ENCODE measurements at places on chromosomes 1 and 21. TPM values are rescaled to one million over a fixed set of nuclear protein-coding genes. Genes with fewer than 3 reads are reported as not detected.

- DNase-seq: peak; percentile 31
Observed at GRCh38 chr1:198934901-198935305, 296.1 kb downstream of the PTPRC start.

DNA sequence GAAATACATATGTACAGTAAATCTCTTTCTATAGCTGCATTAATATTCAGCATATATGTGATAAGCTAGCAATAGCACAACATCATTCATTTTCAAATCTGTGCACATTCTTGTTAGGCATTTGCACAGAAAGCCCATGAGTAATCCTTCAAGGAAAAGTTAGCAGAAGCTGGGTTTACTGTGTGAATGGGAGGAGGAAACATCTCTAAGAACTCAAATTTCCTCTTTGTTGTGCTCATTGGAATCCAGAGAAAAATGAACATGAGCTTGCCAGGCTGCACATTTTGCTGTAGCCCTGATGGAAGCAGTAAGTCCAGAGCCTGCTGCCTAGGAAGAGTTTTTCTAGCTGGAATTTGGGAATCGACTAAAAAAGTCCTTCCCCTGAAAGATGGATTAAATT lies 214.2 kb upstream of the FOXD3 start:
- no peak for DNase-seq

DNA sequence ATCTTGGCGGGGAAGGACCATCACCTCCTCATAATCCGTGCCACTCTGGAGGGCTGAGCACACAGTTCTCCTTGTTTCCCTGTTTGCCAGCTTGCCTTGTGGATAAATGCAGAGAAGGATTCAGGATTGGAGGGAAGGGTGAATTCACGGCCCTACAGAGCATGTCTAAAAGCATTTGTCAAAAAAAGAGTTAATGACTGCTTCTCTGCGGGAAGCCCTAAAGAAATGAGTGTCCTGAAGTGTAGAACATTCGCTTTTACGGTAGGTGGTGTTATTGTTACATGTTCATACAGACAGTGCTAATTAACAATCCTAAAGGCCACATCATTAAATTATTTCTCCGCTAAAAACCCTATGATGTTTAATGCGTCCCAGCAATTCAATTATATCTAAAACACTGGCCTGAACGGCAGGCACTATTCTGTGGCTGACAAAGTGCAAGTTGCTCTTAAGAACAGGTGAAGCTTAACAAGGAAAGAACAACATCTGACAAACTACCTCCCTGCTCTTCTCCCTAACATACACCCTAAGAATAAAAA lies 112.3 kb upstream of the NFIA start:
- DNase-seq: no peak

GRCh38 chr1:91948501-91949355 lies 473 bp upstream of the BRDT start:
- DNase-seq: no peak

DNA sequence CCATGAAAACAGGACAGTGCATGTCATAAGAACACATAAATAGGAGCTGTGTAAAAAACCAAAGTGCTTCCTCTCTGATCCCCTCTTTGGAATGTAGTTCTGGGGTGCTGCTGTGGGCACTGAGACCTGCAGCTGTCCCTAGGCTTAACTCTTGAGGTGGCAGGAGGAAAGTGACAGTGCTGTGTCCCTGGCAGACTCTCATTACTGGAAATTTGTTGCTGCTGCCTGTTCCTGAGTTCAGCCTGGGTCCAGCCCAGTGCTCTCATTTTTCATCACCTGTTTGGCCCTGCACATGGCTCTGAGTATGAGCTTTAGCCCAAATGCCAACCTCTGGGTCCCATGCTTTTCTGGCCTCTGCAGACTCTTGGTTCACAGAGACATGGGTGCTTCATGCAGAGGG lies 329.3 kb downstream of the DSCAM start:
- DNase-seq: no peak

DNA sequence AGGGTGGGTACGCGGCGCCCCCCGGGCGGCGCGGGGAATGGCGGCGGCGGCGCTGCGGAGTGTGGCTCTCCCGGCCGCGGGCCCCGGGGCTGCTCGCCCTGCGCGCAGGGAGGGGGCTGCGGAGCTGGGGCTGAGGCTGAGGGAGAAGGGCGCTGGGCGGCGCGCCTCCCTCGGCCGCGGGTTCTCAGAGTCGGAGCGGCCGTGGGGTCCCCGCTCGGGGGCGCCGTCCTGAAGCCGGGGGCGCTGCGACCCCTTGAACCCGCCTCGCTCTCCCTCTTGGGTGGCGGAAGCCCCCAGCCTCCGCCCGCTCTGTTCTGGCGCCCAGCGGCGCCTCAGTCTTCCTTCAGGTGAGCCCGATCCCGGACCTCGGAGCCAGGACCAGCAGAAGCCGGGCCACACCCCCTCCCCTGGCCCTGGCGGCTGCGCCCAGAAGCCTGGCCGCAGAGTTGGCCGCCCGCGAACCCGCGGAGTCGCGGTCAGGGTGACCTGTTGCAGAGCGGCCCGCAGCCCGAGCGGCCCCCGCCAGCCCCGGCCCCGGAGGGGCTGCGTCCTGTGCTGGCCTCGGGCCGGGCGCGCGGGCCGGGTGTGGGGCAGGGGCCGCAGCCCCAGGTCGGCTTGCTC lies 532 bp downstream of the RALGPS2 start:
- DNase-seq: no peak

S100A7 gene
- polyA plus RNA-seq: not detected

GRCh38 chr1:2179283-2180013 lies 15.1 kb downstream of the FAAP20 start:
- no peak for DNase-seq

GRCh38 chr1:46183926-46184557 lies 7.8 kb upstream of the P3R3URF start:
- no peak for DNase-seq

DNA sequence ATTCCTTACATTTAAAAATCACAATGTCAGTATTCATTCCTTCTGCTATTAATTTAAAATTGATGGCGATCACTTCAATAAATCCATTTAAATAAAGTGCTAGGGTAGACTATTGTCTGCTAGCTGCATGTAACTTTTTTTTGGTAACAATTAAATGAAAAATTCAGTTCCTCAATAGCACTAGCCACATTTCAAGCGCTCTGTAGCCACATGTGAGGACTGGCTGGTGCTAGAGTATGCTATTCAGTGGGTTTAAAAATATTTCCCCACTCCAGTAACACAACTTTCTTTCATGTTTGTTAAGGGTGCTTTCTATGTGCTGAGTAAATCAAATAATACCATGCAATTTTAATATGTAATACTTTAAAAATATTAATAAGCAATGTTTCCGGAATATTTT lies 108.2 kb downstream of the LTN1 start:
- DNase-seq: peak; percentile 6

DNA sequence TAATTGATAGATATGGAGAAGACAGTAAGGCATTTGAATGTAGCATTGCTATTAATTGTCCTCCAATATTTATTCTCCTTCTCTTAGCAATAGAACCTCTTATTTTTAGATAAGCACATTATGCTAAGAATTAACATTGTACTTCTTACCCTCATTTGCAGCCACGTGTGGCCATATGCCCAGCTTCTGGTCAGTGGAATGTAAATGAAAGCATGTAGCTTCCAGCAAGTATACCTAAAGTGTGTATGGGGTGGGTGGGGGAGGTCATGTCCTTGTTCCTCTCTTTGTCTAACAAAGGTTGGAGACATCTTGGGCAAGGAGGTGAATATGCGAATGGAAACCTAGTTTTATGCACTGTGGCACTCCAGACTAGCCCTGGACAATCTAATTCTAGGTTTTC lies 133.6 kb upstream of the HMCN1 start:
- DNase-seq: no peak

DNA sequence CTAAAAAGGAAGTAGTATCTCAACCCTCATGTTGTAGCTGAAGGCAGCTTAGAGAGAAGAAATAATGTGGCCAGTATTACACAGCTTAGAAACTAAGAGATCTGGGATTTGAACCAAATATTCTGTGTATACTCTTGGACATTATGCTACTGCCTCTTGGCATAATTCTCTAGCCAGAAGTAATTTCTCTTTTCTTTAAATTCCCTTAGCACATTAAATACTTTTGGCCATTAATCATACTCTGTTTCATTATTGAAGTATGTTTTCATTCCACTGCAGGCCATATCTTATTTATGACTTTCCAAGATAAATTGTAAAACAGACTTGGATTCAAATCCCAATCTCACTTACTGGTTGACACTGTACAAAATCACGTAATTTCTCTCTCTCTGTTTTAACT lies 181.3 kb upstream of the SPAG17 start:
- no peak for DNase-seq

- no peak for DNase-seq
Observed at GRCh38 chr1:112888630-112889029, 67.4 kb downstream of the SLC16A1 start.

SMCP gene
- not detected for polyA plus RNA-seq

PDC gene
- polyA plus RNA-seq: not detected

DNA sequence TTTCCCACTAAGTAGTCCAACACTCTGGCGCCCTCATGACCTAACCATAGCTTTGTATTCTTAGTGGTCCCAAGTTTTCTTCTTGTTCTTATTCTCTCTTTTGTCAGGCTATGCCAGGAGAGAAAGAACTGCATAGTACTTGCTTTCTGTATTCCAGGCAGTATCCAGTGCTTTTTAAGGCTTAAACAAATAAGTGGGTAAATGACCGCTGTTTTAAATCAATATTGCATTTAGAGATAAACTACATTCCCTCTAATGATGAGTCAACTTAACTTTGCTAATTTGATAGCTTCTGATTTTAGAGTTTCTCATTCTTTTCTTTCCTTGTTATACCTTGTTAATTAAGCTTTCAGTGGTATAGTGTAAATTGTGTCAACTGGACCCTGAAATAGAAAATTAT lies 139.6 kb downstream of the ZP4 start:
- DNase-seq: no peak

FCRL3 gene
- polyA plus RNA-seq: 227 TPM

ELAPOR1 gene
- polyA plus RNA-seq: not detected

Measured in naive B cell (primary cell).